ENCODE measurements at places on chromosomes 1 and 21.

- no peak for DNase-seq
These were observed 116.3 kb downstream of the DHRS3 start for GRCh38 chr1:12501661-12502060.

DNA sequence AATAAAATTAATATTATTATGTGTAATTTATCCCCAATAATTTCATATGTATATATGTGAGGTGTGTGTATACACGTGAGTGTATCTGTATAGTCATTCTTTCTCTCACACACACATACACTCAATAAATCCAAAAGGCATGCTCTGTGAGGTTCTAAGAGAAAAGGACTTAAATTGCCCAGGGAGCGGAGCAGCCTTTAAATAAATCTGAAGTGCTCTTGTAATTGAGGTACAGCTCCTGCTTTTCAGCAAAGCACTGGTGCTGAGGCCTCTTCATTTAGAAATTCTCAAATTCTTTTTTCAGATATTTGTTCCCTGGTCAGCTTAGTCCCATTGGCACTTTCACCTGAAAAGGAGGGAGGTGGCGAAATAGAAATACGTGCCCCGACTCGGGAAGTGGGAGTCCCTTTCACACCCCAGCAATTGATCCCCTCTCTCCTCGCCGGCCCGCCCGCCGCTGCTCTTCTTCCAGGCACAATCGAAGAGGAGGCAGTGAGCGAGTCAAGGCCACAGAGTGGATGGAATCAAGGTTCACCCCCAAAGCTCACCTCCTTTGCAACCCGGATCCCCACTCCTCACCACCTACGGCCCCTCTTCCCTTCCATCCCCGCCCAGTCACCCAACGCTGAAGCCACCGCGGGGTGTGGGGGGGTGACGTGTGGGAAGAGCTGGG lies 944 bp downstream of the PLPPR5 start:
- no peak for DNase-seq

GRCh38 chr1:25922971-25923552 lies 16.8 kb upstream of the STMN1 start:
- DNase-seq, result no peak

- DNase-seq, result no peak
These were observed 206.8 kb upstream of the PLXNA2 start for GRCh38 chr1:208450958-208451357.

- DNase-seq, result no peak
These were observed 6.2 kb upstream of the PFKL start for GRCh38 chr21:44293551-44294231.

- no peak for DNase-seq
These were observed 142.1 kb upstream of the ARHGEF16 start for GRCh38 chr1:3312310-3312897.

GRCh38 chr1:91891969-91892368 lies 6.0 kb upstream of the TGFBR3 start:
- DNase-seq, result no peak
